A549 treated with Mapracorat at 1 μM for 4 hours (cell line): ENCODE measurements at places on chromosomes 11 and 22. TPM values are rescaled to one million over a fixed set of nuclear protein-coding genes. Genes with fewer than 3 reads are reported as not detected.

OR10D3 gene
- not detected in 5 replicates for total RNA-seq

ELF5 gene
- not detected in 5 replicates for total RNA-seq

CEP57 gene
- total RNA-seq, result 12.2 to 17.0 TPM (median 14.6 TPM) in 5 replicates

OR8D2 gene
- not detected in 5 replicates for total RNA-seq

HTATIP2 gene
- 185 to 198 TPM (median 192 TPM) in 5 replicates for total RNA-seq
